ENCODE measurements at places on chromosomes 3 and 15.

DNA sequence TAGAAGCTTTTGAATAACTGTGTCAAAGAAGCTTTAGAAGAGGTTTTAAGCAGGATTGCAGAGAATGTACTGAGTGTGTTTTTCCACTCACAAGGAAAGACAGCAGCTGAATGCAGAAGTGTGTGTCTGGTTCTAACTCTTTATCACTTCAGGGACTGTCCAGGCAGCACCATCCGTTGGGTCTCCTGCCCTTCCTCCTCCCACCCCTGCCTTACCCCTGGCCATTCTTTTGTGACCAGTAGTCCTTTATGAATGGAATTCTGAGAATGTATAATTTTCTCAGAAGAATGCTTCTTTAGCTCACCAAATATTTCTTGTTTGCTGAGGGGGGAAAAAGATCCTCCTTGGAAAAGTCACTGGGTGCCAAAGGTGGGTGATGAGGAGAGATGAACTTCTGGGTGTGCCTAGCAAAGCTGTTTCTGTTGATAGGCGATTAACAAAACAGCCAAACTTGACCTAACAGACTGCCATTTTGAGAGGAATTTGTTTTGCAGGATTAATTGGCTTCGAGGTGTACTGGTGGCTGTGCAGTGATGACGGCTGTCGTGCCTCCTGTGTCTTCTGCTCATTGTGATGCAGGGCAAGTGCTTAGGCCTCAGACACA, 70.9 kb downstream of the IGF1R start:
- no peak for DNase-seq

DNA sequence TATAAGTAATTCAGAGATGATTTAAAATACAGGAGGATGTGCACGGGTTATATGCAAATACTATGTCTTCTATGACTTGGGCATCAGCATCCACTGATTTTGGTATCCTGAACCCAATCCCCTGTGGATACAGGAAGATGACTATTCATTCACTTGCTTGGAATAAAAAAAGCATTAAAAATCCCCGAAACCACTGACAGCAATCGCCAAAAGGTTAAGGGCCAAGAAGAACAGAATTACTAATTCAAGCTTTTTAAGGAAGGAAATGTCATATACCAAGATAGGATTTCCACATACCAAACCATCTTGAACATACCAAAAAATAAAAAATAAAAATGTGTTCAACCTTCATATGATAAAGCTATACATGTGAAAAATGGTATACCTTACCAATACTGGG, 93.7 kb downstream of the DLG1 start:
- no peak for DNase-seq

DNA sequence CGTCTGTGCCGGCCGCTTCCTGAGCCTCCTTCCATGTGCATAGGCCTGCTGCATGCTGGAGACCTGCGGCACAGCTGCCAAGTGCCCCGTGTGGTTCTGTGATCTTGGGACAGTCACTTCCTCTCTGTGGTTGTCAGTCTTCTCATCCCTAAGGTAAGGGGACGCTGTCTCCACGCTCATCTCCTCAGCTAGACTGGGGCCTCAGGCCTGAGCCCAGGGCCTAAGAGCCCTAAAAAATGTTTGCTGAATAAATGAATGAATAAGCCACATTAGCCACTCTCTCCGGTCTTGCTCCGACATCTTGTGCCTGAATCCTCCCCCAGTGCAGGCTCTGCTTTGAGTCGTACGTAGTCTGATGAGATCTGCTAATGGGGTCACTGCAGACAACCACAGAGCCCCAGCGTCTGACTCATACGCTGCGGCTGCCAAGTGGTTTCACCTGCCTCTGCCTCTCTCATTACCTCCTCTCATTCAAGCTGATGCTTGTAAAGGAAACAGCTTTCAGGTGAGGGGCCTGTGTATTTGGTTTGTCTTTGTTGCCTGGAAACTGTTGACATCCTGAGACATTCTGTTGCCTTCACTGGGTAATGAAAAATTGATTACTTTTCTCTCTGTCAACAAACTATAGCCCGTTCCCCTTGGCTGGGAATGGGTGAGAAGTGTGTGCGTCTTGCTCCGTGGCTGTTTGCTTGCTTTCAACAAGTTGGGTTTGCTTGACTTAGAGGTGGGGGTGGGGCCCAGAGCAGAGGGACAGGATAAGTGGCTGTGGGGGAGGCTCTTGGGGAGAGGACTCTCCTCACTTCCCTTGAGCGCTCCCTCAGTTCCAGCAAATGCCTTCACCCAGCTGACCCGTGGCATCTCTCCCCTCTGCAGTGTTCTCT, 15.9 kb downstream of the RPLP1 start:
- no peak for DNase-seq

- DNase-seq: peak; percentile 12
These were observed 351.0 kb downstream of the MCTP2 start for GRCh38 chr15:94582368-94582767.

DNA sequence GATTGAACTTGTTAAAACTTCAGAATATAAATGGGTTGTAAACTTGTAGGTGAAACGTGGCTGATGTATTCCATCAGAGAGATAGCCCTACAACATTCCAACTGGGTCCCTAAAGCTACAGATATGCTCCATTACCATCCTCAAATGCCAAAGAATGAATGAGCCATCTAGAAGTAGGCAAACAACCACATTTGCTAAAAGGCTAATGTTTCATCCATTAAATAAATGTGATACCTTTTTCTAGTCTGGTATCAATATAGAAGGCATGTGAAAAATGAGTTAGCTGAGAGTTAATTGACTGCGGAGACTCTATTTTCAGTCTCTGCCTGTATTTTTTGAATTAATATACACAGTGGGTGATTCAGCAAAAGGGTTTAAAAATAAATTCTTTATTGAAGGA, 203.8 kb downstream of the RBMS3 start:
- DNase-seq: no peak

GRCh38 chr15:77305953-77306352, 114.0 kb downstream of the PEAK1 start:
- no peak for DNase-seq

GRCh38 chr15:84840741-84841429, 23.7 kb downstream of the ALPK3 start:
- DNase-seq: no peak

- no peak for DNase-seq
These were observed 17.4 kb downstream of the FSD2 start for GRCh38 chr15:82788496-82788895.

GRCh38 chr15:83830381-83830780, 176.5 kb downstream of the ADAMTSL3 start:
- no peak for DNase-seq

DNA sequence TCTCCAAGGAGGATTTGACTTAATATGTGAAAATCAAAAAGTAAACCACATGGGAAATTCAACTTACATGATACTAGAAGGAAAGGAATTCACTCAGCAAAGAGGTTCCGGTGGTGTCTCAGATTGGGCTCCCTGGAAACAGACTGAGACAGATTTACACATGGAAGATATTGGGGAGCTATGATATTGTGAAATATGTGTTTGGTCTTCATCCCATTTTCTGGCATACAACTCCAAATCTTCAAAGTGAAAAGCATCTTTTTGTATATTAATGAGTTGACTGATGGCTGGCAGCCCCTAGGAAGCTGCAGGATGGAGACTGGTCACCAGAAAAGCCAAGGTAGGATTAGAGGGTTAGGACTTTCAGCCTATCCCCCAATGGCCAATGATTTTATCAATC, 29.3 kb downstream of the GRK7 start:
- no peak for DNase-seq

DNA sequence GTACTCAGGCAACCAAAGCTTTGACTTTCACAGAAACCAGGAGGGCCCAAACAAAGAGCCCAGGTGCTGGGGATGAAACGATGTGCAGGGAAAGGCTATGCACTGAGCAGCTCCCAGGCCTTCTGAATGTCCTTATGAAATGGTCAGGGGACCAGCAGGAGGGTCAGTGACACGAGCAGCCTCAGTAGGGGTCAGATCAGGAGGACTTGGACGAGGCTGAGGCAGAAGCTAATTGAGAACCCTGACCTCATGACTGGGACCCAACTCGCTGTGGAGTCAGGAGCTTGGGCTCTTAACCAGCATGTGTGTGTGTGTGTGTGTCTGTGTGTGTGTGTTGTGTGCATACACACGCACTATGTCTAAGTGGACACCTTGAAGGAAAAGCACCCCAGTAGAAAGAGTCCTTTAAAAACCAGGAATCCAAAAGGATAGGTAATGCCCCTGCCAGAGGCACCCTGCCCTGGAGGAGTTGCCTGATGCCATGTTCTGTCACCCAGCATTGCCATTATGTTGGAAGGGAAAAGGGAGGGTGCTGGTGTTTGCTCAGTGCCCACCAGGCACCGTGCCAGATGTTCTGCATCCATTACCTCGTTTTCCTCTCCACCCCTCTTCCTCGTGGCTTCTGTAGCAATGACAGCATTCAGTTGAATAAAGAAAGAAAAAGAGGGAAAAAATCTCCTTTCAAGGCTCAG, 50.9 kb downstream of the CORO2B start:
- DNase-seq: no peak

- no peak for DNase-seq
These were observed 23.7 kb downstream of the PPP2R3A start for GRCh38 chr3:135989242-135989641.

DNA sequence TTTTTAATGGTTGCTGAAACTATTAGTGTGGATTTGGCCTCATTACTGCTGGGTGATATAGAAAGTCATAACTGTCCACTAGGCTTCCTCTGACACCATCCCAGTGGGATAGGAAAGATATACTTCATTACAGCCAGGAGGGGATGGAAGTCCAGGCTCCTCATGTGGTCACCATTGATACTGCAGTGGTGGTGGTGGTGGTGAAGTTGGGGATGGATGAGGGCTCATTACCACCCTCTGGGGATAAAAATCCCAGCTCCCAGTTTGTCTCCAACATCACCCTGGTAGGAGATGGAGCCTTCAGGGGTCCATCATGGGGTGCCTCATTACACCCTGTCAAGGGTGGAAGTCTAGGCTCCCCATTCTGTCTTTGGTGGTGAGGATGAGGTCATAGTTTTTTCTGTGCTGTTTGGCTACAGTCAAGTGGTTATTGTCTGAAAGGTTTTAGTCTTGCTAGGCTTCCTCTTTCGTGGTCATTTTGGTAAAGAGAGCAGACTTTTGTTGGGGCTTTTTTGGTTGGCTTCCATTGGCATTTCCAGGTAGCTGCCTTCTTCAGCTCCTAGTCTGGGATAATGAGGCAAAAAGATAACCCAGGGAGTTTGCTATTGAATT, 30.1 kb upstream of the FILIP1L start:
- DNase-seq: no peak

GRCh38 chr15:98776607-98777281, 128.4 kb downstream of the IGF1R start:
- DNase-seq: no peak

- no peak for DNase-seq
These were observed 158.0 kb downstream of the FBLN2 start for GRCh38 chr3:13706886-13707285.

DNA sequence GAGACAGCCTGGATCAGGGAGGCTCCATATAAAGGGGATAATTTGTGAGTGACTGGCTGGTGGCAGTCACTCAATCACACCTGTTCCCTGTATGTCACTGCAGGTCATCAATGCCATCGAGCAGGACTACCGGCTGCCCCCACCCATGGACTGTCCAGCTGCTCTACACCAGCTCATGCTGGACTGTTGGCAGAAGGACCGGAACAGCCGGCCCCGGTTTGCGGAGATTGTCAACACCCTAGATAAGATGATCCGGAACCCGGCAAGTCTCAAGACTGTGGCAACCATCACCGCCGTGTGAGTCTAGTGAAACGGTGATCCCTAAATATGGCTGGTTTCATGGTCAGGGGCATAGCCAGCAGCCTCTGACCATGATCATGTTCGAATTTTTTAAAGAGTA, 453.2 kb downstream of the EPHB1 start:
- DNase-seq: no peak

DNA sequence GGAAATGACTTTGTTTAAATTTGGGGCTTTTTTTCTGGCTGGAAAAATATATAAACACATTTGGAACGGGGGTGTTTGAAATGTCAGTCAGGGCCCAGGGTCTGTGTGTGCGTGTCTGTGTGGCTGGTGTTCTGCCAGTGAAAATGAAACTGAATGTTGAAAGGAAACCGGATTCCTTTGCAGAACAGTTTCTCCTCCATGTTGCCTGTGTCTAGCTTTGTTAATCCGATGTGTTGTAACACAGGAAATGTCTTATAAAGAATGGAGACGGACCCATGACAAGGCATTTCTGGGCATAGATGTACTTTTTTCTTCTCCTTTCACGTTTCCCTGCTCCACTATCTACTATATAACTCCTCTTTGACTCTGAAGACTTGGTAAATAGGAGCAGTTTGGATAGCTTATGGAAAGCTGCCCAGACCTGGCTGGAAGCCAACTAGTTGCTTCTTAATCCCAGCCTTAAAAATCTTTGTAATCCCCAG, 2.8 kb downstream of the SQOR start:
- peak; percentile 52 for DNase-seq

- DNase-seq: no peak
These were observed 9.2 kb upstream of the TGFBR2 start for GRCh38 chr3:30597131-30597768.

DNA sequence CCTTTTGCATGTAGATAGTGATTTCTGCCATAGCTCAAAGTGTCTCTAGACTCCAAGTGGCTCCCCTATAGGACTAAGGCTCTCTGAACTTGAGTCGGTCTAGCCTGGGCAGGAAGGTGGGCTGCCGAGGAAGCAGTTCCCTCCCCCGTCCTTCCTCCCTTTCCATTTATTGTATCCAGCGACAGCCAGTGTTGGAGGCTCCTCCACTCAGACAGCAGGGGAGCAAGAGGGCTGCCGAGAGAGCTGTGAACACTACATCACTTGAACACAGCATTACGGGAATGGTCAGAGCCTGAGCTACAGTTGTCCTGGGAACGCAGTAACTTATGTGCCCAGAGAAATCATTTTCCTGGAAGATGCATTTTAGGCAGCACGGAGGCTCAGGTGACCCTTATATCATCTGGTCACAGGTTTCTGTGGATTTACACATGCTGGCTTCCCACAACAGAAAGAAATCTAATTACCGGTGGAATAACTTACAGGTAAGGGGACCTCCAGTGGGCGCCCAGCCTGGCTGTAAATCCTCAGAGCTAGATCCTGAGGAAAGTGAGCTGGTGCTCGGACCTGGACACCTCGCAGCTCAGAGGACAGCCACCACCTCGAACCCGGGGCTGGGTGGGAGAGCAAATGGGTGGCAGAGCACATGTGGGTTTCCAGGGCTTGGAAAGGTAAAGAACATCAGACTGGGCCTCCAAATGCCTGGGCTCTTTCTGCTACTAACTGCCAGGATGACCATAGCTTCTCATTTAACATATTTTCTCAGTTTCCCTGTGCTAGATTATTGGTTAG, 197.1 kb downstream of the UACA start:
- DNase-seq: no peak

GRCh38 chr3:197525706-197526105, 30.1 kb downstream of the BDH1 start:
- no peak for DNase-seq

DNA sequence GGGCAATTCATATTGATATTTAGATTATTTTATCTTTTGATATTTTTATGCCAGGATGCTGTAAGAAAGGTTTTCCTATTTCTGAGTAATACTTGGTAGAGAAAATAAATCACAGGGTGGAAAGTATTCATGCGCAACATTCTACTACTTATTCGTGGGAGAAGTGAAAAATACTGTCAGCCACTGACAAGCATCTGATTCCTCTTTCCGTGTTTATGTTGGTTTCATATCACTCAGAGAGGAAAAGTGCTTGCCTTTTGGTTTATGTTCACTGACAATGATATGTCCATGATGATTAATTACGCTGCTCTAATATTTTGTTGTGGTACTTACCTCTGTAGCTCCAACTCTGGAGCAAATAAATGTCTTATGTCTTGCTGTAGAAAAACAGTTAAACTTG, 429.4 kb downstream of the EDEM1 start:
- DNase-seq: no peak

GRCh38 chr3:164577667-164578210, 500.6 kb downstream of the SI start:
- no peak for DNase-seq

GRCh38 chr3:71672340-71672739, 52.9 kb downstream of the EIF4E3 start:
- no peak for DNase-seq

Data from GM19239 (cell line).